ENCODE measurements at places on chromosomes 4 and X. TPM values are rescaled to one million over a fixed set of nuclear protein-coding genes. Genes with fewer than 3 reads are reported as not detected.

PACRGL gene
- total RNA-seq = 21.7 TPM

SLBP gene
- total RNA-seq = 86.1 TPM

SNCA gene
- 10.5 TPM for total RNA-seq

CT45A1 gene
- not detected for total RNA-seq

TRIM75 gene
- total RNA-seq = not detected

MAGEC3 gene
- not detected for total RNA-seq

CFAP47 gene
- total RNA-seq = 3.4 TPM

ARHGAP6 gene
- total RNA-seq = 0.81 TPM

MEPE gene
- total RNA-seq = not detected

HTRA3 gene
- not detected for total RNA-seq

CCSER1 gene
- total RNA-seq = 2.3 TPM

ARHGAP36 gene
- not detected for total RNA-seq

Data from Caki2 (cell line).